ENCODE measurements at places on chromosomes 1 and 21. TPM values are rescaled to one million over a fixed set of nuclear protein-coding genes. Genes with fewer than 3 reads are reported as not detected.
A peak's percentile ranks its signal among the peaks of the same experiment; 100 is the strongest.

Gene ADGRL4
- total RNA-seq: 18.3 TPM

DNA sequence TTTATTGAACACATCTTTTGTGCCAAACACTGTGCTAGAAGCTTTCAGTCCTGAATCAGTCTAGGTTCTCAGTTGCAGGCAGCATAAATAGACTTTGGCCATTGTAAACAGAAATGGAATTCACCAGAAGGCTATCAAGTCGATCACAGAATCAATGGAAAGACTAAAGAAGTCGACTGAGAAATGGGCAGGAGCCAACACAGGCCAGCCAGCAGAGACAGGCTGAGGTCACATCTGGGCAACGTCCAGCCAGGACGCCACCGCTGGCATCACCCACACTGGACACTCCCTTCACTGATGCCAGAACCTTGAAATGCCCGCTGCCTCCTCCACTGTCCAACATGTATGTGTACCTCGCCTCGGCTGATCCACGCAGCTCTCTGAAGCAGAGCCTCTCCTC lies 5.5 kb upstream of the CNTN2 start:
- DNase-seq: no peak

DNA sequence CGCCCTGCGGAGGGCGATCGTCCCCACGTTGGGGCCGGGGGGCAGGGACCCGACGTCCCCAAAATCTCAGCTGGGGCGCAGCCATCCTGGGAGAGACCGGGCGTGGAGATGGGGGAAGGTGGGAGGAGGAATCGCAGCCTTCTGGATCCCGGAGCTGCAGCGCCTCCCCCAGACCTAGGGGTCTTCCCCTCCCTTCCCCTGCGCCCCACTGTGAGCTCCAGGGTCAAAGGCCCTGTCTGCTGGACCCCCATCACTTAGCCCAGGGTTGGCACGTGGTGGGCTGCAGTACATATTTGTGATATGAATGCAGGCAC lies 90.2 kb upstream of the VAMP3 start:
- no peak for DNase-seq

GRCh38 chr1:180572760-180573159 lies 14.0 kb downstream of the OVAAL start:
- no peak for DNase-seq

DNA sequence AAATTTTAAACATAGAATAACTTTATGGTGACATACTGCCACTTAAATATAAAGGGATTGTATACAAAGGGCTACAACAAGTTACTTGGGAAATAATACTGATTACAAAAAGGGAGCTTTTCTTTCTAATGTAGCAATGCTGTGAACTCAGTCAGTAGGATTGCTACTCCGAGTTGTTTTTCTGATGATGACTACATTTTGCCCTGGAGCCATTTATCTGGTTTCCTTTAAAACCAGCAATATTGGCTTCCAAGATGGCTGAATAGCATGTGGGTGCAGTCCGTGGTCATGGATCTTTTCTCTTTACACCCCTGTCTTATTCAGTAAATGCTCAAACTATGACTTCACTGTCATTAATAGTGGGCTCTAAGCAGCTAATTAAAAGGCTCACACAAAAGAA lies 92.6 kb upstream of the NEK7 start:
- DNase-seq: no peak

DNA sequence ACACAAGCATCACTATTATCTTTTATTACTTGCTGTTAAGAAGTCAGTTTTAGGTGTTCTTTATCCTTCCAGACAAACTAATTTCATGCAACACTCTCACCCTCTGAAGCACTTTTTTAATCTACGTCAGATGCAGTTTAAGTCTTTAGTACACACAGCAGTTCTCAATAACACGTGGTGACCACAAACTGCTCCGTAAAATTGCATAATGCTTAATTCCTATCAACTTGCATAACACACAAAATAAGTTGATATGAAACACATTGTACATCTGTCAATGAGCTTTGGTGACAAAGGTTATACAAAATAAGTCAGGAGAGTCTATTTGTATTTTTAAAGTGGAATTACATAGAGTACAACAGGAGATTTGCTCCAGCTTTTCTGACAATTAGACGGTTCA lies 140.9 kb upstream of the ETS2 start:
- no peak for DNase-seq

GRCh38 chr1:15760520-15761211 lies 2.1 kb downstream of the FBLIM1 start:
- DNase-seq: peak; percentile 70

- no peak for DNase-seq
These were observed 77.6 kb upstream of the SAMD13 start for GRCh38 chr1:84223751-84224432.
